ENCODE measurements at places on chromosomes 6 and 20.

GRCh38 chr6:52390361-52390727, 28.4 kb downstream of the PAQR8 start:
- no peak for DNase-seq

- DNase-seq = no peak
Observed at GRCh38 chr6:142545147-142545546, 243.3 kb downstream of the ADGRG6 start.

- DNase-seq = no peak
Observed at GRCh38 chr6:168383062-168383854, 57.7 kb upstream of the SMOC2 start.

DNA sequence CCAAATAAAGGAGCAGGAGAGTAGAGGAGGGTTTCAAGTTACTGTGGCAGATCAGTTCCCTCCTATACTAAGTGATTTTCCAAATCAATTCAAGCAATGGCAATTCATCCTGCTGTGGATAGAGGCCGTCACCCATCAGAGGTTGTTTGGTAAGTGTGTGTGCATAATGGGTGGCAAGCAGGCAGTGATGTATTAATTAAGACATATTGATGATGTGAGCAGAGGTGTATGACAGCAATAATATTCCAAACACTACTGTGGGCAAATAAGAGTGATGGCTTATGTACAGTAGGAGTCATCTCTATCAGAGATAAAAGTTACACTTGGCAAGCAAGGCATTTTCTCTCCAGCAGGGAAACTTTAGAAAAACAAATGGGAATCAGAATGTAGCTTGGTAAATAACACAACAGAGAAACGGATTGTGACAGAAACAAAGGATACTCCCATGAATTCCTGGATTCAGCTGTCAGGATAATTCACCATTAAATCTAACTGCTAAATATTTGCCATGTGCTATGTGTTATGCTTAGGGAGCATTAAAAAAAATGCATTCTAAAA, 196.3 kb downstream of the KHDC1L start:
- DNase-seq = no peak

GRCh38 chr20:51972056-51972455, 169.7 kb upstream of the SALL4 start:
- DNase-seq = no peak

- no peak for DNase-seq
Observed at GRCh38 chr6:44064089-44064947, 62.9 kb downstream of the MRPL14 start.

DNA sequence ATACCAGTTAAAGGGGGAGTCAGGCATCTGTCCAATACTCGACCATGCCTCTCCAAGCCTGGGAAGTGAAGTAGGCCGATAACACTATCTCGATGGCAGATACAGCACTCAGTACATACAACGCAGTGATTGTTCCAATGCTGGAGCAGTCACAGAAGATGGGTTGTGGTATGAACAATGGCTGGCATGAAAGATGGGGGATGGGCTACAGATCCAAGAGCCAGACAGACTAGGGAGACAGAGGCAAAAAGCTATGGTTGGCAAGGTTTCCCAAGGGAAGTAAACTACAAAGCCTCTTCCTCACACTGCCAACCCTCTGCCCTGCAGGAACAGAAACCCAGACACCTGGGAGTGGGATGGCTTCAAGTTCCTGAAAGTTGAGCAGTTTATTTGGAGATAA, 19.2 kb downstream of the FKBP1A start:
- no peak for DNase-seq

GRCh38 chr6:32968867-32969684, 682 bp downstream of the BRD2 start:
- DNase-seq = no peak

GRCh38 chr20:62576815-62577489, 65.4 kb upstream of the SLCO4A1 start:
- DNase-seq = no peak

DNA sequence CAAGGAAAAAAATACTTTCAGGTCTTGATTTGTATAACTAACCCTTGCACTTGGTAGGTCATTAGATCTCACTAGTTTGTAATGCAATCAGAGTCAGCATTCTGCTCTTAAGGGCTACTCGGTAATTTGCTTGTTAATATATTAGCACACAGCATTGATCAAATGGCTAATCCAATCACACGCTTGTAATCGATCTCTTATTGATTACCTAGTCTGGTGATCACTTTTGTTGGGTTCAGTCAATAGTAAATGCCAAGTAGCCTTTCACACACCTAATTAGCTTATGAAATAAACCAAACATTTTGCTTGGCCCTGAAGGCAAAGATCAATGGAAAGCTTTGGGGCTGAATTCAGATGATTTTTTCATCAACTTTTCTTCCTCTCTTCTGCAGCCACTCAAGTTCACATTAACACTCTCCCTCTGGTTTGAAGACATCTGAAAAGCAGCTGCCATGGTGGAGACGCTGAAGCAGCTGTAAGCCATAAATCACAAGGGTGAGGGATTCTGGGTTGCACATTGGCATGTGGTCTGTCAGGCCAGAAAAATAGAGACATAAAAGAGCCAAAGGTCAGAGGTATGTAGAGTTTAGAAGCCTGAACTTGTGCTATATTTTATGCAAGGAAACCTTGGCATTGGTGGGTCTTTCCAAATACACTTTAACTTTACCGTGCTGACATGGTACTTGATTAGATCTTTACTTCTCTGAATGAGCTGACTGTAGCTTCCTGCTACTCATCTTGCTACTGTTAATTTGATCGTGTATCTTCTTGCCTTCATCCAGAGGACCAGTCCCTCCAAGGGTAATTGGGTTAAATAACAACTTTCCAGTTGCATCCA, 234.4 kb downstream of the SIM1 start:
- DNase-seq = no peak

DNA sequence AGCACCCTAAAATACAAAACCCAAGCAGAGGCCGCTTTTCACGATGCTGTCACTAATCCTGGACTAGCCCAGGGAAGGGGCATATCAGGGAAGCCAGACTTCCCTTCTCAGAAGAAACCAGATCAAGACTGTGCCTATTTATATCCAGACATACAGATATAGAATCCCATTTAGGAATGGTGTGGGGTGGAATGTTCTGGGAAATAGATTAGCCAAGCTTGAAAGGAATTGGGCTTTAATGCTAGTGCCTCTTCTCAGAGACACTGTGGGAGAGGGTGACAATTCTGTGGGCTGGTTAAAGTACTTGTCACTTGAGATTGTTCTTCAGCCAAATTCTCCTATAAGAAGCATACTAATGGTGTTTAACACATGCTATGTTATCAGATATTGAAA, 45.5 kb downstream of the SNAP25 start:
- no peak for DNase-seq

- no peak for DNase-seq
Observed at GRCh38 chr20:8557711-8558110, 425.6 kb downstream of the PLCB1 start.

DNA sequence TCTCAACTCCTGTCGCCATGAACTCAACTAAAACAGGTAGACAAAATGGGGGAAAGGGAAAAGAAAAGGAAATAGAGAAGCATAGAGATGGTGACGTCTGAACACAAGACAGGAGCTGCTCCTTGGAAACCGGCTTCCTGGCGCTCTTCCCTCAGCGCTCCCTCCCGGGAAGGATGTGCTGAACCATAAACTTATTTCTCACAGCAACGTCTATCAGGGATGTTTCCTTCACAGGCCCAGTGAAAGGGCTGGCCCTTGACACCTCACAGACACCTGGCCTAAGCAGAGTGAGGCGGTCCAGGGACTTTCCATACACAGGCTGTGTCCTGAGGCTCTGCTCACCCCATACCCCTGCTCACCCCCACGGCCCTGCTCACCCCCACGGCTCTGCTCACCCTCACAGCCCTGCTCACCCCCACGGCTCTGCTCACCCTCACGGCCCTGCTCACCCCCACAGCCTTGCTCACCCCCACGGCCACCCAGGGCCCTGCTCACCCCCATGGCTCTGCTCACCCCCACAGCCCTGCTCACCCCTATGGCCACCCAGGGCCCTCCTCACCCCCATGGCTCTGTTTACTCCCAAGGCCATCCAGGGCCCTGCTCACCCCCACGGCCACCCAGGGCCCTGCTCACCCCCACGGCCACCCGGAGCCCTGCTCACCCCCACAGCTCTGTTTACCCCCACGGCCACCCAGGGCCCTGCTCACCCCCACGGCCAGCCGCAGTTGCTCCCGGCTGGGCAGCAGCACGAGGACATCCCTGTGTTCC, 653 bp downstream of the FRMD1 start:
- no peak for DNase-seq

- DNase-seq = peak; percentile 60
Observed at GRCh38 chr20:46089417-46090388, at the start of gene NCOA5. Gene NCOA5 (minus strand): TSS chr20:46089962. CDS start chr20:46079424, 10,538 bp downstream.

GRCh38 chr20:44021900-44022299, 107.2 kb downstream of the TOX2 start:
- no peak for DNase-seq

GRCh38 chr6:28683945-28684538, 158.4 kb downstream of the GPX5 start:
- DNase-seq = peak; percentile 18

DNA sequence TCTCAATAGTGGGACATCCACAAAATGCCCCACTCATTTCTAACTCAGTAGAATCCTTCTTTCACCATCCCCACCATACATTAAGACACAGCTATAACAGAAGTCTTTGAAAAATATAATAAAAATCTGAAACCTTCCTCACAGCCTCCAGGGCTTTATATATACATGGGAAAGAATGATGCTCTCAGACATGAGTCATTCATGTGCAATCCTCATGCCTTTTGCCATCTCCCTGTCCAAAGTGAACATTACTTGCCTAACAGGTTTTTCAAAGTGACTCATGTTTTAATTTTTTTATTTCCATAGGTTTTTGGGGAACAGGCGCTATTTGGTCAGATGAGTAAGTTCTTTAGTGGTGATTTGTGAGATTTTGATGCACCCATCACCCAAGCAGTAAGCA, 162.7 kb downstream of the RALGAPA2 start:
- DNase-seq = no peak

GRCh38 chr20:34215711-34216381, 25.4 kb upstream of the ASIP start:
- no peak for DNase-seq

DNA sequence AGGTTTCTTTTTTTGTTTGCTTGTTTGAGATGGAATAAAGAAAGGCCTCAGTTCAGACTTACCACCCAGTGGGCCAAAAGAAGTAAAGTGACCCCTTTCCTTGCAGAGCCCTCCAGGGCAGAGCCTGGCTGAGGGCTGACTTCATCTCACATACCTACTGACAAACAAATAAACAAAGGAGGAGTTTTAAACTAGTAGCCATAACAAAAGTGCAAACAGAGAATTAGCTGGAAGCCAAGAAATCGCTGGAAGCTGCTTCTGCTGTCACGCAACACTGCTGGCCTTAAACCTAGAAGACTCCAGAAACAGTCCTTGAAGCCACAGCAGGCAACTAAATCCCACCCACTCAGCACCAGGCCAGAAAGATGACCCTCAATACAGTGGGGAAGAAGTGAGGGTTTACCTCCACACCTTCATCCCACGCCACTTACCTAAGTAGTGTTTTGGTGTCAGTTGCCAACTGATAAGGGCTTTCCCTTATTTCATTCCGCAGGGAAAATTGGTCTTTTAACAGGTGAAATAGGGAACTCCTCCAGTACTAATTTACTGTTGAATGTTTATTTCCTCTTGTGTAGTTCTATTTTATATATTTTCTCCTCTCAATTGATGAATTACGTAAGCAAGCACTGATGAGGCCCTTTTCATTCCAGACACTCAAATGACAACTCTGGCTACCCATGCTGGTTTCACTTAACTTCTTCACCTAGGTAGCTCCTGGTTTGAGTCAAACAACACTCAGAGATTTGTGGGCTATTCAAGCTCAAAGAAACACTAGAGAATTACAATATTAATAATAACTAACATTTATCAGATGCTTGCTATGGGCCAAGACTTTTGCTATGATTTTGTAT, 46.2 kb downstream of the EDN1 start:
- no peak for DNase-seq

GRCh38 chr6:166936079-166936787, 20.1 kb downstream of the RNASET2 start:
- no peak for DNase-seq

GRCh38 chr20:39188266-39188765, 226.2 kb downstream of the DHX35 start:
- no peak for DNase-seq

DNA sequence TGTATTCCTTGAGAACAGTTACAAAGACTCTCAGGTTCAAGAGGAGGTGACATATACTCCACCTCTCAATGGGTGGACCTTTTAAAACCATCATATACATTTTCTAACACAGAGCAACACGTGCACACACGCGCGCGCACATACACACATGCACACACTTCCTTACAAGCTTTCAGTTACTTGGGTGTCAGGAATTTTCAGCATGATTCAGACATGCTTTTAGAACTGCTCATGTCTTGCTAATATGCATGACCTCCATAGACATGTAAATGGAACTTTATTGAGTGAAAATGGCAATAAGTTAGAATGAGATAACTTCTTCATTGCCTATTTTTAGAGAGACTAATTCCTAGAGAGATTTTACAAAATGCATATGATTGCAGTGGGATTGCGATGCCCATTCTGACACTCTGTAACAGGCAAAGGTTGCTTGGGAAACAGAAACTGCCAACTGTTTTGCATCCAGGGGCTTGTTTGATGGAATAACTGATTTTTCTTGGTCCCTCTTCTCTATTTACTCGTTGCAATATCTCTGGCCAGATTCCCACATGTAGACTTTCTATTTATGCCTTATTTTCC, 531.4 kb upstream of the RNF217 start:
- no peak for DNase-seq

- DNase-seq = no peak
Observed at GRCh38 chr6:140599916-140600315, 1225.5 kb upstream of the CITED2 start.

- no peak for DNase-seq
Observed at GRCh38 chr6:89763550-89763949, 56.0 kb downstream of the MDN1 start.

DNA sequence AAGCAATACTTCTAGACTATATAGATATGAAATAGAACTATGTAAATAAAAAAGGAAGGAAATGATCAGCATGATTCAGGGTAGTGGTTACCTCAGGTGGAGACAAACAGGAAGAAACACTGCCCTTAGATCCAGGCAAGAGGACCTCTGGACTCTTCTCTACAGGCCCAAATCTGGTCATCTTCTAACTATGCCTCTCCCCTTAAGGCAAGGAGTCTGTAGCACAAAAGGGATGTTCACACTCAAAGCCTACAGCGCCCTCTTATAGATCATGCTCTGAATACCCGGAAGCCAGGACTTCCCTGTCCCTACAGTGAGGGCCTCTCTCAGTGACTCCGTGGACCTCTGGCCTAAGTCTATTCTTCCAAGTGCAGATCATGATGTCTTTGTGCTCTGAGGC, 30.4 kb upstream of the HIVEP2 start:
- DNase-seq = no peak

- DNase-seq = peak; percentile 99
Observed at GRCh38 chr20:35616465-35617396, 1.1 kb downstream of the SPAG4 start.

Measured in Panc1 (cell line).